Activated naive CD8-positive, alpha-beta T cell treated with anti-CD3 and anti-CD28 coated beads, Interleukin-2, amount 10 ng/mL, durations not matched to agents 7 days and 5 days (primary cell): ENCODE measurements at places on chromosomes 7 and 10. TPM values are rescaled to one million over a fixed set of nuclear protein-coding genes. Genes with fewer than 3 reads are reported as not detected.

The GRK5 gene
- total RNA-seq = 19.6 TPM

The CPN1 gene
- total RNA-seq = not detected

The GPR85 gene
- total RNA-seq = not detected

GRCh38 chr10:75743291-75743778 lies 311.9 kb downstream of the LRMDA start:
- H3K4me1 ChIP-seq = no peaks in the 10 kb centered on the region
- H3K27ac ChIP-seq = no peak overlapping the region
- H3K4me3 ChIP-seq = no peak overlapping the region
- no peaks in the 10 kb centered on the region for H3K36me3 ChIP-seq

DNA sequence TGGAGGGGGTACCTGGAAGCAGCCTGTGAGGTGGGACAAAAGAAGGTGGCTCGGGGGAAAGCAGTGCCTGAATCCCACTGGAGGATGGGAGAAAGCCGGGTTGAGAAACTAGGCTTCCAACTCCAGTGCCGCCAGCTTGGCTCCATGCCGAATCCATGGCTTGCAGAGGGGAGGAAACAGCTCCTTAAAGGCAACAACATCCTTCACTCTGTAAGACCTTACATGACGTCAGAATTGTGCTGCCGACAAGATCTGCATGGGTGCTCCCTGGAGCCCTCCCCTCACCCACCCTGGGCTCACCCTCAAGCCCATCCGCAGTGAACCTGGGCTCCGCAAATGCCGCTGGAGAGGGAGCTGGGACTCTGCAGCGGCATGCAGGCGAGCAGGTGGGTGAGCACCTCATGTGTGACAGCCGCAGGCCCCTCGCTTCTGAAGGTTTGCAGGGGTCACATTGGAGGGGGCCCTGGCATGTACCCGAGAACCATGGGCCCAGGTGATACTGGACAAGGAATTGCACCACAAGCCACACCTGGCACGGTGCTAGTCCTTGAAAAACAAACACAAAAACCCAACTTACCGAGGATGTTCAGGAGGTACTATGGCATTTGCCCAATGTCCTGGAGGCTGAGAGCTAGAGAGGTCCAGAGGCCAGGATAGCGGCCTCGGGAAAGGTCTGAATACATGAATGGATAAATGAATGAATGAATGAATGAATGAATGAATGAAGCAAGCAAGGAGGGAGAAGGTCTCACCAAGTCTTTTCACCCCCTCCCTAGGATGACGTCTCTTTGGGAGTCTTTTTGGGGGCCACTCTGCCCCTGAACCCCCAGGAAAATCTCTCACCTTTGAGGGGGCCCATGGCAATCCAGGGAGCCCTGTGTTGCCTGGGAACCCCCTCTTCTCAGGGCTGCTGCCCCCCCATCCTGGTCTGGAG lies 238.6 kb upstream of the SHH start:
- peaks cover 2% of the 10 kb centered on the region for H3K27me3 ChIP-seq
- no peaks in the 10 kb centered on the region for H3K4me1 ChIP-seq
- no peak for DNase-seq
- H3K4me3 ChIP-seq = no peak overlapping the region

- H3K27me3 ChIP-seq = no peaks in the 10 kb centered on the region
- DNase-seq = no peak
- H3K4me1 ChIP-seq = no peaks in the 10 kb centered on the region
These were observed 290.9 kb downstream of the SUGCT start for GRCh38 chr7:40425696-40426095.

GRCh38 chr7:24734306-24734705 lies 23.0 kb downstream of the GSDME start:
- no peak for DNase-seq
- peaks cover 5% of the 10 kb centered on the region for H3K4me1 ChIP-seq
- no peak overlapping the region for H3K4me3 ChIP-seq
- no peak overlapping the region for H3K27ac ChIP-seq

DNA sequence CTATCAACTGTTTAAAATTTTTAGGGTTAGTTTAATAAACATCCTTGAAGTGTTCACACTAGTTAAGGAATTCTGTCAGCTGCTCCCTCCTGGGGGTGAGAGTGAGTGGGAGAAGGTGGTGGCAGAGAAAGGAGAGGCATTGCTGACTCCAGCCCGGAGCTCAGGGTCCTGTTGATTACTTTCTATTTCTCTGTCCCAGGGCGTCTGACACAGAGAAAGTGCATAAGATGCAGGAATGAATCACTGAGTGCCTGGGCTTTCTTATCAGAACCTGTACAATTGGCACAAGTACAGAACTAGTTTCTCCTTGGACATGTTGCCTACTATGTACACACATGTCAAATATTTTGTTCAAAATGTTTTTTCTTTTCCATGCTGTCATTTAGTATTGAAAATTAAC lies 410.8 kb upstream of the COBL start:
- no peak overlapping the region for H3K4me3 ChIP-seq
- no peaks in the 10 kb centered on the region for H3K27me3 ChIP-seq
- no peak for DNase-seq
- H3K36me3 ChIP-seq = no peaks in the 10 kb centered on the region
- H3K4me1 ChIP-seq = no peaks in the 10 kb centered on the region

DNA sequence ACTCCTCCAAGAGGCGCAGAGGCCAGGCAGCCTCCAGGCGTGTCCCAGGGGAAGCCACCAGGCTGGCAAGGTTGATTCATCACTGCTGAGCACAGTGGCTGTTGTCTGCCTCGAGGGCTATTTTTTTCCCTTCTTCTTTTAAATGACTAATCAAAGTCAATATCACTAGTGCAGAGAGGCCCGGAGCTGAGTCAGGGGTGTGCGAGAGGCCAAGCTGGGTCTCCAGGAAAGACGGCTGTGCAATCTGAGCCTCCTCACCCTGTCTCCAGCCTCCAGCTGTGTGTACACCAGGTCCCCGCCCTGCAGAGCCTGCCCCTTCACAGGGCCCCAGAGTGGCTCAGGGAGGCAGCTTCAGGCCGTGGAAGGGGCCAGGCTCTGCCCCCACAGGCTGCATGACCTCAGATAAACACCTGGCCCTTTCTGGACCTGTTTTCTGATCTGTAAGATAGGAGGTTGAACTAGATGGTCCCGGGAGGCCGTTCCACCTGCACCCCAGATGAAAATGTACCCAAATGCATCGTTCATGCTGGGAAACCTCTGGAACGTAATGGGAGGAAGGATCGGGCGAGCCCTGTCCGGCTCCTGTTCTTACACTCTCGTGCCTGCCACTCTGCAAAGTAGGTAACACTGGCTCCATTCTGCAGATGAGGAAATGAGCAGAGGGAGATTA lies 3.7 kb downstream of the STX1A start:
- no peaks in the 10 kb centered on the region for H3K36me3 ChIP-seq
- H3K4me1 ChIP-seq = peaks cover 37% of the 10 kb centered on the region
- no peak overlapping the region for H3K4me3 ChIP-seq
- no peak overlapping the region for H3K27ac ChIP-seq

- H3K27me3 ChIP-seq = no peaks in the 10 kb centered on the region
- peaks cover 18% of the 10 kb centered on the region for H3K4me1 ChIP-seq
- H3K36me3 ChIP-seq = no peaks in the 10 kb centered on the region
- H3K4me3 ChIP-seq = no peak overlapping the region
These were observed 115.7 kb downstream of the ICA1 start for GRCh38 chr7:8146106-8146787.

DNA sequence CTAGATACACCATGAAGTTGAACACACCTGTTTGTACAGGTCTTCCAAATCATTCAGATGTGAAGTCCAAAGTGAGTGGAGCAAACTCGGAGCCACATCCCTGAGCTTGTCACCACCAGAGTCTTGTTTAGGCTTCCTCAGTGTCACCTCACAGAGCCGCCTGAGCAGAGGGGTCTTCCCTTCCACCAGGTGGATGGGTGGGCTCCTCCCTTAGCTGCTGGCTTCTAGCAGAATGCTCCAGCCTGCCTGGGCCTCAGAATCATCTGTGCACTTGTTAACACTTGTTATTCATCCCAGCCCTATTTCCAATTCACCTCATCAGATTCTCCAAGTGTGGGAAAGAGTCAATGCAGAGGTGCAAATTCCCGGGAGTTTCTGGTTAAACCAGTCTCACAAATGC lies 32.5 kb downstream of the C10orf71 start:
- peaks cover 19% of the 10 kb centered on the region for H3K36me3 ChIP-seq
- H3K27ac ChIP-seq = no peak overlapping the region
- peaks cover 7% of the 10 kb centered on the region for H3K27me3 ChIP-seq
- H3K4me1 ChIP-seq = peaks cover 14% of the 10 kb centered on the region
- no peak for DNase-seq

DNA sequence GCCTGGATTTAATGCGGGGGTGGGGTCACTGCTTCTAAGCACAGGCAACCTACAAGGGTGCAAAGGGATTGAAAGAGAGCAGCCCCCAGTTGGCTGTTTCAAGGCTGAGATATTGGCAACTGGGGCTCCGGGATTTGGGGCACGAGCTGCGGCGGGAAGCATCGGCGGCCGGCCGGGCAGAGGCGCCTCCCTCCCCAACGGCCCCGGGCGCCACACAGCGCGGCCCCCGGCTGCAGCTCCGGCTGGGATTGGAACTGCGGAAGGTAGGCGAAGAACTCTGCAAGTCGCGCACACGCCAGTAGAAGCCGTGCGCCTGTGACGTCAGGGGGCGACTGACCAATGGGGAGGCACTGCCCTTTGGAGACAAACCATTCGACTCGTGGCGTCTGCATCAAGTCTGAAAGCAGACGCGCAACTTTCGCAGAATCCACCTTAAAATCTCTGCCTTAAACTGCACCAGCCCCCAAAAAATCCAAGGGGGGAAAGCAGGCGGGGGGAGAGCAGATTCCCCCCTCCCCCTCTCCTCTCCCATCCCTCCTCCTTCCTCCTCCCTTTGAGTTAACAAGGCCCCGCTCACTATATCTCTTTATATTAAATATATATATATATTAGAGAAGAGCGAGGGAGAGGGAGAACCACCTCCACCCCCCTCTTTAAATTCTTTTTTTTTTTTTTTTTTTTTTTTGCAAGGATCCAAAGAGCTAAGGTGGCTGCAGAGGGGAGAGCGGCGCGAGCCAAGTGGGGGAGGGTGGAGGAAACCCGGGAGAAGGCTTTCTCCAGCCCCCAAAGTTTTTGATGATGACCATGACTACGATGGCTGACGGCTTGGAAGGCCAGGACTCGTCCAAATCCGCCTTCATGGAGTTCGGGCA lies at the start of gene DLX6:
DLX6 (plus strand) TSS at position 371 of the 872 bp plus-strand sequence; CDS start at position 796, 425 bp downstream.
- H3K36me3 ChIP-seq = no peaks in the 10 kb centered on the region
- peak within 1 kb of the TSS; percentile 54 for H3K4me3 ChIP-seq
- H3K27me3 ChIP-seq = peaks cover 87% of the 10 kb centered on the region
- H3K27ac ChIP-seq = peak within 1 kb of the TSS; percentile 34
- peak; percentile 48 for DNase-seq

GRCh38 chr10:38072552-38072951 lies 21.6 kb upstream of the ZNF37A start:
- peaks cover 2% of the 10 kb centered on the region for H3K4me1 ChIP-seq
- H3K27me3 ChIP-seq = no peaks in the 10 kb centered on the region
- H3K4me3 ChIP-seq = no peak overlapping the region
- no peak for DNase-seq
- no peak overlapping the region for H3K27ac ChIP-seq

GRCh38 chr7:72275382-72276070 lies 136.6 kb downstream of the CALN1 start:
- H3K4me1 ChIP-seq = no peaks in the 10 kb centered on the region
- no peaks in the 10 kb centered on the region for H3K36me3 ChIP-seq
- H3K27ac ChIP-seq = no peak overlapping the region

DNA sequence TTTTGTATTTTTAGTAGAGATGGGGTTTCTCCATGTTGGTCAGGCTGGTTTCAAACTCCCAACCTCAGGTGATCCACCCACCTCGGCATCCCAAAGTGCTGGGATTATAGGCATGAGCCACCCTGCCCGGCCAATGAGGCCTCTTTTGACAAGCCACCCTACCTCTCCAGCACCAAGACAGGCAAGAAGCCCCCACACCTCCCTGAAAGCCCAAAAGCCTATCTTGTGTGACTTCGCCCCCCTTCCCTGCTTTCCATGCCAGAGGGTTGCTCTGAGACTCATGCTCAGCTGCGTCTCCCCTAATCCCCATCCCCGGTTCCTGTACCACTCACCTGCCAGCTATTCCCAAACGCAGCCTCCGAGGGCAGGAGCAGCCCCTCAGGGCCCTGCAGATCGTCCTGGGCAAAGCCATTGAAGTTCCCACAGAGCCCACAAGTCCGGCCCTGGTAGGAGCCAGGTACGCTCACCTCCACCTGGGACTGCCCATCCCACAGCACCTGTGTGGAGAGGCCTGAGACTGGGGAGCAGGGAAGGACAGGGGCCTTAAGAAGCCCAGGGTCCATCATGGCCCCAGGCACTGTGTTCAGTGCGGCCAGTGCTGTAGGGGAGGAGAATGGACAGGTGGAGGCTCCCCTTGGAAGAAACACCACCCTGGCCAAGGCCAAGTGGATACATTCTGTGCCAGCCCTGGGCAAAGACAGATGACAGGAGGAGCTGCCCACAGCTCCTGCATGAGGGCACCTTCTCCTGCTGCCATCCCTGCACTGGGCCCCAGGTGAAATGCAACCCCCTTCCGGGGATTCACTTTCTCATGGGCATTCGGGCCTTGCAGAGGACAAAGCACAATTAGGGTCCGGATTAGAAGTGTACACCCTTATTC lies 15.8 kb downstream of the ATP6V1F start:
- DNase-seq = peak; percentile 32
- peak overlapping the region; percentile 58 for H3K27ac ChIP-seq
- no peaks in the 10 kb centered on the region for H3K36me3 ChIP-seq
- peaks cover 7% of the 10 kb centered on the region for H3K4me1 ChIP-seq
- no peak overlapping the region for H3K4me3 ChIP-seq

DNA sequence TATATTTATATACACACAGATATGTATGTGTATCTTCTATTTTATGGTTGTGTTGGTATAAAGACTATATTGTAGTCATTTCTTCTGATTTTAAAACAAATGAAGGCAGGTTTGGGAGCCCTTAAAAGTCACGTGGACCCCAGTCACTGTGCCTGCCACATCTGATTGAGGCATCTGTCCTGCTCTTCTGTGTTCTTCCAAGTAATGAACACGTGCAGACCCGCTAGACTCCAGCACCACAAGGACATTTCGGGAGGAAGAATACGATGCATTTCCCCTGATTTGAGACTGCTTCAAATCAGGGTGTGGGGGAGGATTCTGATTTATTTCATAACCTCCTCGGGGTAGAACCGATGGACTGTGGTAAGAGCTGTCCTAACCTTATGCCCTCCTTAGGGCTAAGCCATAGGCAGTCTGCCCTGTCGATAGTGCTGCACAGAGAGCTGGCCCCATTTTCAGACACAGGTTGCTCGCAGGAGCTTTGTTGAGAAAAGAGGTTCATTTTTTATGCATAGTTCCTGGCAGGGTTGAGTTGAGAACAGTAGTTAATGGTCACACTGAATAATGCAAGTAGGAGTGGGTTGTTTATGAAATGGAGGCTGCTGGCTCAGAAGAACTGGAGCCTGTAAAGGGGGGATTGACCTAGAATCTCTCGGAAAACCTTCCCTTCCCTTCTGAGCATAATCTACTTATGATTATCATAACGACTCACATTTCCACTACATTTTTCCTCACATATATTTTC lies 55.0 kb upstream of the C10orf120 start:
- no peaks in the 10 kb centered on the region for H3K36me3 ChIP-seq
- no peaks in the 10 kb centered on the region for H3K4me1 ChIP-seq
- DNase-seq = no peak
- no peak overlapping the region for H3K27ac ChIP-seq
- no peak overlapping the region for H3K4me3 ChIP-seq
- no peaks in the 10 kb centered on the region for H3K27me3 ChIP-seq

- peak overlapping the region; percentile 35 for H3K27ac ChIP-seq
- DNase-seq = no peak
- peak overlapping the region; percentile 60 for H3K4me3 ChIP-seq
- H3K36me3 ChIP-seq = no peaks in the 10 kb centered on the region
These were observed 53.7 kb downstream of the KCNH2 start for GRCh38 chr7:150924369-150924781.
